T-cell (primary cell): ENCODE measurements at places on chromosomes 2 and 18. TPM values are rescaled to one million over a fixed set of nuclear protein-coding genes. Genes with fewer than 3 reads are reported as not detected.

Gene NETO1
- not detected for total RNA-seq

Gene STPG4
- not detected for total RNA-seq

Gene SIX3
- total RNA-seq: 0.23 TPM

Gene SPIRE1
- total RNA-seq: 2.8 TPM

Gene ATOH8
- 0.20 TPM for total RNA-seq

Gene DNAH7
- total RNA-seq: not detected

Gene PLA2R1
- not detected for total RNA-seq
